Activated gamma-delta T cell treated with Interleukin-2 at 50 U/mL for 16 hours (primary cell): ENCODE measurements at places on chromosomes 1 and 21.

GRCh38 chr1:39391691-39392679 is 99.5 kb upstream of the BMP8A start:
- no peak for DNase-seq

GRCh38 chr1:93685918-93686317 is 4.3 kb upstream of the BCAR3 start:
- no peak for DNase-seq

- DNase-seq: no peak
These were observed 34.0 kb downstream of the OPRD1 start for GRCh38 chr1:28845786-28846543.

DNA sequence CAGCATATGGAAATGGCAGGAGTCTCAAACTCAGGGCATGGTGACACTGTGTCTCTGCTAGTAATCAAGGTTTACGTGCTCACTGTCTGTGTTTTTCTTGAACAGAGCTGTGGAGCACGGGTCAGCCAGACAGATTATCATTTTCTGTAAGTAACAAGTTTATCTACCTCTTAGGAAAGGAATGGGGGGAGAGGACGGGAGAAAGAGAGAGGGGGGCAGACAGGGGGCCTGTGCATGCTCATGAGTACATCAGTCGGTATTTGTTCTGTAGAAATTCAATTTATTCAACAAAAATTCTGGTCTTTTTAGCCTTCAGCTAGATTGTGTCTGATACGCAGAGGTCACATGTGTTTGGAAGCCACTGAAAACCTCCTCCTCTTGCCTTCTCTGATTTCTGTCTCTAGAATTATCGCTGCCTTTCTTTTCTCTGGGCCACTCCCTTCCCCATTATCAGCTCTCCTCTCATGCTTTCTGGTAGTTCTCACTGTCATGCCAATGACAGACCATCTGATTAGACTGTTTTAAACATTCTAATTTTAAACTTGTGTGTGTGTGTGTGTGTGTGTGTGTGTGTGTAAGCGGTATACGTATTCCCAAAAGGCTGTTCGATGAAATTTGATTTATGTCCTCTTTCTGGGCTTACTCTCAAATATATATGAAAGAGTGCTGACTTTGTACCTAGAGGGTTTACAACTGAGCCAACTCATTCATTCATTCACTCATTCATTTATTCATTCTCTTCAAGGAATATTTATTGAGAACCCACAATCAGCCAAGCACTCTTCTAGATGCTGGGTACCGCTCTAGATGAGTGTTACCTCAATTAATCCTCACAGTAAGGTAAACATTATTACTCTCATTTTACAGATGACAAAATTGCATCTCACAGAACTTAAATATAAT is 636.9 kb downstream of the KIF26B start:
- no peak for DNase-seq

GRCh38 chr1:42137766-42138165 is 15.4 kb upstream of the GUCA2B start:
- no peak for DNase-seq

- DNase-seq: no peak
These were observed 125.9 kb downstream of the PTPRC start for GRCh38 chr1:198764748-198765147.

- no peak for DNase-seq
These were observed 44.6 kb downstream of the PDPN start for GRCh38 chr1:13628218-13628617.

GRCh38 chr1:54965624-54966340 is 14.6 kb upstream of the TMEM61 start:
- DNase-seq: no peak

GRCh38 chr1:6011161-6011945 is 19.1 kb upstream of the NPHP4 start:
- DNase-seq: no peak

DNA sequence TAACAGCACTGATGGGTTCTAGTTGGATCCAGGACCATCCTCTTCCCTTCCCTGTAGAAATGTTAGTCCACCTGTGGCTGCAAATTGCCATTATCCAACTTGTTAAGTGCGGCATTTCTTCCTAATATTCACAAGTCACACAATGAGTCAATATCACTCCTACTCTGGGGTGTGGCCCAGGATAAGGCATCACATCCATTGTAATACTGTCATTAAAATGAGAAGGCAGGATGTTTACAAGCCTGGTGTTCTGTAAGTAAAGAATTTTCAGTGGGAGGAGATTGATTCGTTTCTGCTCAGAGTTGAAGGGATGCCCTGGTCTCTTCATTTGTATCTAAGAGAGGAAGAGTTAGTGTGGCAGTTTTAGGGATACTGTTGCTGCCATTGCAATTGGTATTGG is 18.1 kb upstream of the ARHGAP29 start:
- no peak for DNase-seq

DNA sequence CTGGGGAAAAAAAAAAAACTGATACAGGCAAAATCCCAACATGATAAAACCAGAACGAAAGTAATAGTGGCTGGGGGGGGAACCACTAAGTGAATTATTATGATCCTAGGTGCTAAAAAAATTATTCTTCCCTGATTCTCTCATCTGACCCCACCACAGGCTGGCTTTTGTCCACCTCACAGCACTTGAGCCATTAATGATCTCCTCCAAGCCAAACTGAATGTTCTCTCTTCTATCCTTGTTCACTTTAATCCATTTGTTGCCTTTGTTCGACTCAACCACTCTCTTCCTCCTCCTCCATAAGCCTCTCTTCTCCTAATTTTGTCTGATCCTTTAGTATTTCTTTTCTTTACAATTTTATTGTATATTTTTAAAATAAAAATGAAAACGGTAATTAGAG is 16.0 kb upstream of the SMYD2 start:
- no peak for DNase-seq

DNA sequence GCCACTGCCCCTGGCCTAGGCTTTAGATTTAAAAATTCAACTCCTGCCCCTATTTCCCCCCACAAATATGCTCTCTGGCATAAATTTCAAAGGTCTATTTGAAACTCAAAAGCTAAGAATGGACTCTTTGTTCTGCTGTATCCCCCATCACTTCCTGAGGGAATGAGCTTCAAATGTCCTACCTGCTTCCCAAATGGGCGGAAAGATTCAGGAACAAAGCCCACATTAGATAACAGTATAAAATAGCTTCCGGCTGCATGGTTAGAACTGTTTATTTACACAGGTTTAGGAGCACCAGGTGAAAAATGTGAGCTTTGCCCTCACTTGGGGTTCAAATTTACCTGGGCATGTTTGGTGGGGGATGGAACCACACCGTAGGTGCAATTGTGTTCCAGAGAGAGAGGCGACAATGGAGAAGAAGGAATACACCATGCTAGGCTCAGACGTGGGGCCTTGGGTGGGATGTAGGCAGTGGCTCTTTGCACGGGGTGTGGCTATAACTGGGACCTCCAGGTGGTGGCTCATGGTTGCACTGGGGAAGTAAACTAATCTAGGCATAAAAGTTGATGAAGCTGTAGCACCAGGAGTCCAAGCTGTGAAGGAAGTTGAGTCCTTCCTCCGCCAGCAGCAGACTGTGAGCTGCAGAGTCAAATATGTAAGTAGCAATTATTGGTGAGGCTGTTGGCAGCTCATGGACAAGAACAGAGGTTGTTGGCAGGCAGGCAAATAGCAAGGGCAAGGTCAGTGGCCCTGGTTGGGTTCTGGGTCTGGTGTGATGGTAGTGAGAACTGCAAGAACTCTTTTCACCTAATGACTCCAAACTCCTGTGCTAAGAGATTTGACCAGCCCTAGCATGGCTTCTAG is 41.5 kb upstream of the SRSF10 start:
- DNase-seq: no peak

GRCh38 chr1:41580520-41581172 is 96.2 kb upstream of the EDN2 start:
- no peak for DNase-seq
